T follicular helper cell (primary cell): ENCODE measurements at places on chromosomes 12 and 14.
A peak's percentile ranks its signal among the peaks of the same experiment; 100 is the strongest.

- no peak for DNase-seq
Observed at GRCh38 chr12:80226576-80226975, 127.2 kb downstream of the OTOGL start.

- no peak for DNase-seq
Observed at GRCh38 chr14:73392329-73393257, 65.8 kb downstream of the NUMB start.

- no peak for DNase-seq
Observed at GRCh38 chr12:25784669-25785068, 173.8 kb upstream of the RASSF8 start.

DNA sequence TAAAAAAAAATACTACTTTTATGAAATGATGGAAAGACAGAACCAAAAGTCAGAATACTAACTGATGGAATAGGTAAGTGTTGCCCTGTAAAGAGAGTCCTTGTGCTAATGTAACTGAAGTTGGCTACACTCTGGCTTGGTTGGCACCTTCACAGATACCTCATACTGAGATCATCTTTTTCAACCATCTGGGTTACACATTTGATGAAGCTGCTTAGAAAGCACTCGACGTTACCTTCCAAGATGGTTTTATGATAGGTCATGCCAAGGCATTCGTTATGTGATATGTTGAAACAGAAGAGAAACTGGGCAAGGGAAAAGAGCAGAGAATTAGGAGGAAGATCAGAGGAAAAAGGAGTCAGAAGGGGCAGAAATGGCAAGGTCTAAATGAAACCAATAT, 203.8 kb downstream of the ADAMTS20 start:
- no peak for DNase-seq

- no peak for DNase-seq
Observed at GRCh38 chr12:81461163-81461562, 298.0 kb downstream of the PPFIA2 start.

DNA sequence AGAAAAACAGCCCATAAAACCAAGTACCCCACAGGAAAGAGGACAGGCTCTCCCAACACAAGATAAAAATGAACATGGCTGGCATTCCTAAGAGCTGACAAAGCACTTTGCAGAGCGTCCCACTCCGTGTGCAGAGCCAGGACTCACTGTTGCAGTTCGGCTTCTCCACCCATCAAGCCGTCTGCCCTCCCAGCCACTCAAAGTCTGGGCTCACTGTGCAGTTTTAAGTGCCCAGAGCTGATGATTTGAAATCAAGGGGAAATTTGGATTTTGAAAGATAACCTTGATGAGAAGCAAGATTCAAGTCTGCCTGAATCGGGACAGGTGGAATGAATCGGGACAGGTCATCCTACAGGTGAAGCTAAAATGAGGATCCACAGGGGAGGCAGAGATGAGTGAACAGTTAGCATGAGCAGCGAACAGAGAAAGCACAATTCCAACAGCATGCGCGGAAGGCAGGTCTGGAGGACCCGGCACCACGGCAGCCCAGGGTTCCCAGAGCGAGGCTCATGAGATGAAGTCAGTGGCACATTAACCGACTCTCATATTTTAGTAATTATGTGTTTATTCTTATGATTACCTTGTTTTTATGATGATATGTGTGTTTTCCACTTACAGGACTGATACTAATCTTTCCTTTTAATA, 39.8 kb upstream of the GPR68 start:
- DNase-seq, result no peak

DNA sequence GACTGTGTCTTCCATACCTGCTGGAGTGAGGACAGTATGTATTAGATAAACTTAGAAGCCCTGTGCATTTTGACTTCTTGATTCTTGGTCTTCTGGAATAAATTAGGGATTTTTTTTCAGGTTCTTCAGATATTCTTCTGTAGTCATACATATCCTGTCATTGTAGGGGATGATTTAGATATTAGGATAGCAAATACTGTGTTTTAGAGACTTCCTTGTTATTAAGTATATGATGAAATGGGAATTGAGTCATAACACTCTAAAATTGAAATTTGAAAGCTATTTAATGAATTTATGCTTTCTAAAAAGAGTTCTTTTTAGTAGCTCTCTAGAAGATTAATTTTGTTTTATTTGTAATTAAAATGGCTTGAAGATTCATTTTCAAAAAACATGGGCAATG, 371.5 kb upstream of the RGS6 start:
- DNase-seq, result no peak

- DNase-seq, result no peak
Observed at GRCh38 chr12:89461190-89461589, 63.4 kb downstream of the GALNT4 start.

DNA sequence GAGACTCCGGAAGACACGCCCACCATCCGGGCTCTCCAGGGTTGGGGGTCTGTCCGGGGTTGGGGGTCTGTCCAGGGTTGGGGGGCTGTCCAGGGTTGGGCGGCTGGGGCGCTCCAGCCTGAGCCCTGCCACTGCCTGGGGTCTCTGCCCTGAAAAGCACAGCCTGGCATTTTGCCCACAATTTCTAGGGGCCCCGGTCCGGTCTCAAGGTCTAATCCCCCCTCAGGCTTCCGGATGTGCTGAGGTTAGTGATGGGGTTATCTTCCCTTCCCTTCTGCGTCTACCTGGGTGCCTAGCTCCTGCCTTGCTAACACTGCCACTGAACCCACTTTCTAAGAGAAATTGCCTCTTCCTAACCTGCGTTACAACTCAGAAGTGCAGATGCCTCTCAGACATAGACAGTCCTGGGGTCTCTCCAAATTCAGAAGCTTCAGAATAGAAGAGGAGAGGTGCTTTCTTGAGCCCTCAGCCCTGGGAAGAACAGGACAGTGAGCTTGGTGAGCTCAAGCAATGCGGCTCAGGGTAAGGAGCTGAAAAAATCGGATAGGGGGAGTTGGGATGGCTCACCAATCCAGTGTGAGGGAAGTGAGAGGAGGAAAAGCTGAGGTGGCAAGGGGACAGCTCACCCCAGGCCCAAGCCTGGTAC, 5.7 kb downstream of the LHX5 start:
- DNase-seq, result no peak

GRCh38 chr12:89862511-89863445, 154.1 kb upstream of the ATP2B1 start:
- peak; percentile 24 for DNase-seq

GRCh38 chr14:31092160-31092708, 66.1 kb upstream of the STRN3 start:
- DNase-seq, result no peak

- no peak for DNase-seq
Observed at GRCh38 chr12:106274575-106275121, 26.8 kb upstream of the CKAP4 start.

- DNase-seq, result no peak
Observed at GRCh38 chr14:54947230-54947629, 44.6 kb upstream of the GCH1 start.

DNA sequence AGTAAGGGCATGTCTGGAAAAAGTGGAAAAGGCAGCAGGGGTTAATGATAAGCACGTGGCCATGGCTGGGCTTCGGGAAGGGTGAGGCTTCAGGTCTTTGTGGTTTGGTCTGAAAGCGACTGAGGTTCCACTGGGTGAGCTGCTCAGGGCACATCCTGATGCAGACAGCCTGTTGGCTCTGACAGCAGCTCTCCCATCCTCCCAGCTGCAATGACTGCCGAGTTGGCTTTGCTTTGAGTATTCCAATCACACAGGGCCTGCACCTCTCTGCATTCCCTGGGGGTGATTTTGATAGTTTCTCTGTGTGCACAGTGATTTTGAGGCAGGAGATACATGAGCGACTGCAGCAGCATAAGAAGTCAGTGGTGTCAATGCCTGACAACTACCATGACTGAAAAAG, 390.7 kb downstream of the APAF1 start:
- DNase-seq, result no peak

DNA sequence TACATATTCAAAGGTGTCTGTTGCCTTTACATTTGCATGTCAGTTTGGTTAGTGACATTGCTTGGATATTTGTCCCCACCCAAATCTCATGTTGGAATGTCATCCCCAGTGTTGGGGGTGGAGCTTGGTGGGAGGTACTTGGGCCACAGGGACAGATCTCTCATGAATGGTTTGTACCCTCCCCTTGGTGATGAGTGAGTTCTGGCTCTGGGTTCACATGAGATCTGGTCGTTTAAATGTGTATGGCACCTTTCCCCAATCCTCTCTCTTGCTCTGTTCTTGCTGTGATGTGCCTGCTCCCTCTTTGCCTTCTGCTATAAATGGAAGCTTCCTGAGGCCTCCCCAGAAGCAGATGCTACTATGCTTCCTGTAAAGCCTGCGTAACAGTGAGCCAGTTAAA, 207.9 kb upstream of the DIO3 start:
- no peak for DNase-seq

GRCh38 chr12:26786865-26787514, 46.0 kb downstream of the ITPR2 start:
- DNase-seq, result no peak

- DNase-seq, result no peak
Observed at GRCh38 chr14:94933486-94933885, 163.6 kb upstream of the GSC start.

DNA sequence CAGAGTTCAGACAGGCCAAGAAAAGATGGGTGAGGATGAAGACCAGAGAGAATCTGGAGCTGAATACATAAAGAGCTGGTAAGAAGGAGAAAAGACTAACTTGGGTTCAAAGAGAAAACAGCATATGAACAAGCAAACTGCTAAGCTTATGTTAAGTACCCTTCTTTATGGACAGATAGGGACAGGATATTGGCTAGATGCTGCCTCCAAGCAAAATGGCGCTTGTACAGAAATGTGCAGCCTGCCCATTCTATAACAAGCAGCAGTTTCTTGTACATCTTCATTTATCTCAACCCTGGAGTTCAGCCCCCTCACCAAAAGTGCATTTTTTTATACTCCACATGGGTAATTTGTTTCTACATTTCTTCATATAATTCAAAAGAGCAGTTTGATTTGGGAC, 184.5 kb downstream of the RMST start:
- no peak for DNase-seq

- DNase-seq, result peak; percentile 28
Observed at GRCh38 chr12:48917857-48918537, 7.3 kb downstream of the FKBP11 start.

GRCh38 chr12:67501362-67501761, 147.2 kb upstream of the DYRK2 start:
- no peak for DNase-seq

DNA sequence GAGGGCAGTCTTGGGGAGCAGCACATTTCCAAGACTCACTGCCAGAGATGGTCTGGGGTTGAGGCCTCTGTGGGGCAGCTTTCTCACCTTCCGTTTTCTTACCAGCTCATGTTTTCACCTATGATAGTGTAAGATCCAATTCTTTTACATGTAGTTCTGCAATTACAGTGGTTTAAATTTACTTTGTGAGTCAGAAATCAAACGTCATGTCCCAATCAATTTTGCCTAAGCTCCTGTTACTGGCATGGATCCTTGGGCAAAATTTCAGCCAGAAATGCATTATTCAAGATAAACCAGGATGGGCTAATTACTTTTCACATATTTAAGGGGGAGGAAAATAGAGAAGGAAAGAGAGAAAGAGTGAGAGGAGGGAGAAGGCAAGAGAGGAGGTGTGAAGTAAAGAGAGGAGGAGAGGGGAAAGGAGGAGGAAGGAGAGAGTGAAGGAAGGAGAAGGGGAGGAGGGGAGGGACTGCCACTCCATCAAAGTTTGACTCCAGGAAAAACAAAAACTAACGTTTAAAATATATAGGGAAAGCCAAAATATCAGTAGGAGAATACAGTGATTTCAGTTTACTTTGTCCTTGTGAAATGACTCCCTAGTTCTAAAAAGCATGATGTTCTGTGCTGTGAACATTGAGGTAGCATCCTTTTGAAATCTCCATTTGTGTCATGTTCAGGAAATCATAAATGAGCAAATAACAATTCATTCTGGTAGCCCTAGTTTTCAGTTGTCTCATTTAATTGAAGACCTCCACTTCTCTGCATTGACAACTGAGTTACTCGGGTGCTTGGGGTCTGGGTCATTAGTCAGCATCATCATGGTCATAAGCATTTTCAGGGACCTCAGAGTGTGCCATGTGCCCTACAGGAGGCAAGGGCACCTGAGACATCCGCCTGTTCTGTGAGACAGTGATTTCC, 3.0 kb downstream of the BMAL2 start:
- DNase-seq, result no peak

- DNase-seq, result no peak
Observed at GRCh38 chr14:91354979-91355685, 62.5 kb downstream of the CCDC88C start.

DNA sequence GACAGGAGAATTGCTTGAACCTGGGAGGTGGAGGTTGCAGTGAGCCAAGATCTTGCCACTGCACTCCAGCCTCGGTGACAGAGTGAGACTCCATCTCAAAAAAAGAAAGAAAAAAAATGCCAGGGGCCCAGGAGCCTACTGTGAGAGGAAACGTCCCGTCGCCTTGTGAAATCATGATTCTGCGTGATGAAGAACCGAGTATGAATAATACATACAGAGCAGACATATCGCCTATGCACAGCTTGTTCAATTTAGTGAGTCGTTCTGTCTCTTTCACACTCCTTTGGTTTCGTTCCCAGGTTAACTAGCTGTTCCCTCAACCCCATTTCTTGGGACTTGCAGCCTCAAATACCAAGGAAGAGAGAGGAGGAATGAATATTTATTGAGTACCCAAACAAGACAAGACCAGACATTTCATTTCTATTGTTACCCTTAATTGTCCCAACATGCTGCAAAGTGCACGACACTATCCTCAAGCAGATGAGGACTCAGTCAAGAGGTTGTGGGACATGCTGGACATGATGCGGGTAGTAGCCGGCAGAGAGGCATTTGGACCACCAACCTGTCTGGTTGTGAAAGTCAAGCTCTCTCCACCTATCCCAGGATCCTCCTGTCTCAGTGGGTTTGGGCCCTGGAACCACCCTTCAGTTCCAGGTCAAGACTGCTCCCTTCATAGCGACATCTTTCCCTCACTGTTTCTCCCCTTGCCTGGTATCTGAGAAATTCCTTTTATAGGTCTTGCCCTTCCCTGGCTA, 8.6 kb upstream of the CD27 start:
- DNase-seq, result no peak

DNA sequence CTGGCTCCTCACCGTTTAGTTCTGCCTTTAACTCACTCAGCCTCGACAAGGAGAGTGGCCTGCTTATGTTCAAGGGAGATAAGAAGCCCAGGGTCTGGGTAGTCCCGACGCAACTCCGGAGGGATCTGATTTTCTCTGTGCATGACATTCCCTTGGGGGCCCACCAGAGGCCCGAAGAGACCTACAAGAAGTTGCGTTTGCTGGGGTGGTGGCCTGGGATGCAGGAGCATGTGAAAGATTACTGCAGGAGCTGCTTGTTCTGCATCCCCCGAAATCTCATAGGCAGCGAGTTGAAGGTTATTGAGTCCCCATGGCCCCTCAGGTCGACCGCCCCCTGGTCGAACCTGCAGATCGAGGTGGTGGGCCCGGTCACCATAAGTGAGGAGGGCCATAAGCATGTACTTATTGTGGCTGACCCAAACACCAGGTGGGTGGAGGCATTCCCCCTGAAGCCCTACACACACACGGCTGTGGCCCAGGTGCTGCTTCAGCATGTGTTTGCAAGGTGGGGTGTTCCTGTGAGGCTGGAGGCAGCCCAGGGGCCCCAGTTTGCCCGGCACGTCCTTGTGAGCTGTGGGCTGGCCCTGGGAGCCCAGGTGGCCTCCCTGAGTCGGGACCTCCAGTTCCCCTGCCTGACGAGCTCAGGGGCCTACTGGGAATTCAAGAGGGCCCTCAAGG, 13.1 kb downstream of the CBLN3 start:
- no peak for DNase-seq
